Stimulated activated CD8-positive, alpha-beta memory T cell treated with anti-CD3 and anti-CD28 coated beads, Interleukin-15, amount 100 ng/mL, for 4 hours (primary cell): ENCODE measurements at places on chromosomes 7 and 10.

DNA sequence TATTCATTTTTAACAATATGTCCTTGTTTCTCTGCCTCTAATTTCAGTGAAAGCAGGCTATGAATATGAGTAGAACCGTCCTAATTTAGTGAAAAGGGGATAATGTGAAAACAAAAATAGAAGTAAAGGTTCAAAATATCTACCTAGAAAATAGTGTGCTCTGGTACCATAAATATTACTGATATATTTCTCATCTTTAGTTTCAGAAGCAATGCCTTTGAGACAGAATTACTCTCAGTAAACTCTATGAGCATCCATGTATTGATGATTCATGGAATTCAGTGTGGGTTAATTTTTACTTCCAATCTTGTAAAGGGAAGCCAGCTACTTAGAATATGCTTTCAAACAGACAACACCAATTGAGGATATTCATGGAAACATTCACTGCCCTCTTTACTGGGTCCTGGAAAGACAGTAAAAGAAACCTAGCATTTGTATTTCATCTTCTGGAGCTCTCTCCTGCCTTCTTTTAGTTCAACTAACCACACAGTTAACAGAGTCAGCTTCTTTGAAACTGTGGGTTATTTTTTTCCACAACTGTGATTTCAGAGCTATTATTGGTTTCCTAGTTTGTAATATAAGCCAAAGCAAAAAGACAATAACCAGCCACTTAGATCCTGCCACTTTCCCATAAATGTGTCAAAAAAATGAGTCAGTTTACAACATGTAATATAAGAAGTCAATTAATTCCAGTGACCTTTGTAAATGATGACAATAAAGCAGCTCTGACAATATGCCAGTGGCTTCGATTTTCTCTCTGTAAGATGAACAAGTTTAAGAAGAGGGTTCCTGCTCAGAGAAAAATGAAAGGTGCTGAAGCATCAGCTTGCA lies 1.7 kb downstream of the LRRN3 start:
- no peak for DNase-seq

- DNase-seq: no peak
These were observed 84.5 kb downstream of the SRPK2 start for GRCh38 chr7:105304040-105304895.

DNA sequence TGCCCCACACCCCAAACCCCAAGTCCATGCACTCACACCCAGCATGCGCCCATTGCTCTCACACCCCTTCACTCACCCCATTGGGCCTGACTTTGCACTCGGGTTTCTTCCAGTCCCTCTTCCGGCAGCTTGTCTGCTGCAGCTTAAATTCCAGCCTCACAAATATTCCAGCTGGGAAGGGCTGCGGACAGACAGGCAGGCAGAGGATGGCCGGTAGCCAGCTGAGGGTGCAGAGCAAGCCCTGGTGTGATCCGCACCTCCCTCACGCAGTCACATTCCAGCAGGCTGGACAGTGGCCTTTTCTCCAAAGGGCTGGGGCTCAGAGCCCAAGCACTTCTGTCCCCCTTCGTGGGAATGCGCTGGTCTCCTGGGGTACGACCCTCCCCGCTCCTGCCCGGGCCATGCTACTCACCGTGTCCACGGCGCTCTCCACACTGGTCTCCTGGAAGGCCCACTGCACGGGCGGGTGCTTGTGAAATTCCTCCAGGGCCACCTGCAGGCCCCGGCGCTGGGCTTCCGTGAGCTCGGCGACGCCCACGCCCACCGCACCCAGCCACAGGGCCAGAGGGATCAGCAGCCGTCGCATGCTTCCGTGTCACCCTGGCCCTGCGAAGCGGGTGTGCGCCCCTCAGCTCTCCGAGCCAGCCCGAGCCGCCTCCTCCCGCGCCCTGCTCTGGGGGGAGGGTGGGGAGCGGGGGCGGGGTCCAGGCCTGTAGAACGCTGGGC lies 1.2 kb downstream of the RARRES2 start:
- DNase-seq: no peak

DNA sequence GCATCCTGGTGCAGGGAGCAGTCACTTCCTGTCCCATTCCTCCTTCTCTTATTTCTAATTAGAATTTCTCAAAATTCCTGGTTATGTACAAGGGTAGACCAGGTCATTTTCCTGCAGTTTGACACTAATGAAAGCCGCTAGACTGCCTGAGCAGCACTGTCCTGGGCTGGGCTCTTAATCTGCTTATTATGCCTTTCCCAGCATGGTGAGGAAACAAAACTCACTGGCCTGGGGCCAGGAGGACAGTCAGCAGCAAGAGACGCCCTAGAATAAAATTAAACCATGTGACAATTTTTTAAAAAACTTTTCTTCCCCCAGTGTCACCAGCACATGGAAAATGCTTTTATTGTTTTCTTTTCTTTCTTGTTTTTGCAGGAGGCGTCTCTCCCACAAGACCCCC lies 647.5 kb downstream of the TYW1 start:
- DNase-seq: no peak

GRCh38 chr10:119546009-119546408 lies 3.5 kb upstream of the RGS10 start:
- no peak for DNase-seq

DNA sequence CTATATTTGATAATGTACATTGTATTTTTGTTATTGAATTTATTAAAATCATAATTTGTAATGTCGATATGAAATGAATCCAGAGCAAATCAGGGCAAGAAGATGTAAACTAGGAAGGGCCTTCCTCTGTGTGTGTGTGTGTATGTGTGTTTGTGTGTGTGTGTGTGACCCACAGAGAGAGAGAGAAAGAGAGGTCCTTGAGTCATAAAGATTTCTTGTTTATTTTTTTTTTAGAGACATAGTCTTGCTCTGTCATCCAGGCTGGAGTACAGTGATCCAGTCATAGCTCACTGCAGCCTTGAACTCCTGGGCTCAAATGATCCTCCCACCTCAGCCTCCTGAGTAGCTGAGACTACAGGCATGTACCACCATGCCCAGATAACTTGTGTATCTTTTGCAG lies 50.7 kb downstream of the INPP5F start:
- DNase-seq: no peak

DNA sequence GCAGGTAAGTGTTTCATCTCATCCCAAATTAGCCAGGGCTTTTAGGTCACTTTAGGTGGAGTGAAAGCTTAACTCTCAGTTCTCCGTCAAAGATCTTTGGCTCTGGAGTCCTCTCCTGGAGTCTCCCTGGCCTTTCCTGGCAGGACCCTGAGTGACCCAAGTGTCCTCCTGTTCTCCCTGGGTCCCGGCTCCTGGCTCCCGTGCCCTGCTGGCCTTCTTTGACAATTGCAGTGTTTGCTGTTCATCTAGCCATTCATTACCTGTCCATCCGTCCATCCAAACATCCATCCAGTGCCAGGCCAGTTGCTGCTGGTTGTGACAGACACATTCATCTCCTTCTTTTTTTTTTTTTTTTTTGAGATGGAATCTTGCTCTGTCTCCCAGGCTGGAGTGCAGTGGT lies 6.2 kb upstream of the TPST1 start:
- DNase-seq: no peak
